Naive thymus-derived CD8-positive, alpha-beta T cell (primary cell): ENCODE measurements at places on chromosomes 3 and 15. TPM values are rescaled to one million over a fixed set of nuclear protein-coding genes. Genes with fewer than 3 reads are reported as not detected.

- DNase-seq = no peak
Observed at GRCh38 chr15:95834028-95834804, 496.3 kb upstream of the NR2F2 start.

The LIPH gene
- total RNA-seq = not detected

GRCh38 chr3:3783210-3783609, 16.0 kb upstream of the LRRN1 start:
- no peak for DNase-seq

- DNase-seq = no peak
Observed at GRCh38 chr15:84826369-84826823, 9.2 kb downstream of the ALPK3 start.

The TRPC1 gene
- total RNA-seq = 5.2 TPM

GRCh38 chr15:67968966-67969365, 85.1 kb upstream of the PIAS1 start:
- DNase-seq = no peak

The NECTIN3 gene
- total RNA-seq = 4.6 TPM

The RPL39L gene
- 1.4 TPM for total RNA-seq
